ENCODE measurements at places on chromosomes 6 and 20.

- DNase-seq, result no peak
Measured at GRCh38 chr20:45358282-45359068, 4.5 kb upstream of the SYS1 start.

GRCh38 chr20:40980106-40980827, 48.4 kb upstream of the TOP1 start:
- no peak for DNase-seq

DNA sequence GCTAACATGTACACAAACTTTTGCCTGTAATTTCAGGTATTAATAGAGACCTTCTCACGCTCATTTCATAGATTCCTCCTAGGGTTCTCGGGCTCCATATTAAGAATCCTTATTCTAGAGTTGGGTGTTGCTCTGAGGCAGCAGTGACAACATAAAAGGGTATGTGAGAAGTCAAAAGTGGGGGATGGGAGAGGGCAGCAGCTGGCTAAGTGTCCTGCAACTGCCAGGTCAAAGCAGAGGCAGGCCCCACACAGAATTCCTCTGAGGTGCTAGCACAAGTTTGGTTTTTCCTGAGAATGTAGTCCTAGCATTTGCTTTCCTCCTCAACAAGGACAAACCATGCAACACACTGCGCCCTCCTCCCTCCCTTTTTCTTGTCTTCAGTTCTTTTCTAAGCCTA, 4.6 kb downstream of the NSFL1C start:
- no peak for DNase-seq

GRCh38 chr6:169958510-169958909, 207.1 kb downstream of the ERMARD start:
- DNase-seq, result no peak

DNA sequence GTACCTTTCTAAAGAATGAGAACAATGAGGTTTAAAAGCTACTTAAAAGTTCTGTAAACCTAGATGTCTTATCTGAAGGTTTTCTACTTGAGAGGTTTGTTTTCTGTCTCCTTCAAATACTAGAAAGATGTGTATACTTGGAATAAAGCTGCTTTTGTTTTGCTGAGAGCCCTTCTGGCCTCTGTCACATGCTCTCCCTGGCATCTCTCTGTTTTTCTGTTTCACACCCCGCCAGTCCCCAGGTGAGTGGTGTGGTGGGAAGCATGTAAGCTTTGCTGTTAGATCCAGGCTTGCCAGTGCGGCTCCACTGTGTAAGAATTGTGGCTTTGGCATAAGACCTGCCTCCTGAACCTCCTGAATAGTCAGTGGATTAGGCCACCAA, 56.8 kb downstream of the SNX9 start:
- no peak for DNase-seq

All from stimulated activated CD4-positive, alpha-beta T cell treated with anti-CD3 and anti-CD28 coated beads, Interleukin-4, amount 100 ng/mL, for 1 hour (primary cell).